Tibial nerve (tissue), 4 donors: ENCODE measurements at places on chromosomes 6 and 20. TPM values are rescaled to one million over a fixed set of nuclear protein-coding genes. Genes with fewer than 3 reads are reported as not detected.

NNAT gene
- 8.5 TPM for total RNA-seq

TTK gene
- 0.66 TPM for total RNA-seq

BPIFB4 gene
- total RNA-seq = not detected

ATP6V1G2 gene
- total RNA-seq = 3.8 TPM

CLIC5 gene
- 33.1 TPM for total RNA-seq

LY6G5B gene
- total RNA-seq = 13.0 TPM

ADGB gene
- total RNA-seq = not detected

CSE1L gene
- 35.6 TPM for total RNA-seq

CRYBG1 gene
- total RNA-seq = 15.3 TPM

MICAL1 gene
- 70.7 TPM for total RNA-seq

FITM2 gene
- 10.5 TPM for total RNA-seq

HTR1E gene
- not detected for total RNA-seq

DNA sequence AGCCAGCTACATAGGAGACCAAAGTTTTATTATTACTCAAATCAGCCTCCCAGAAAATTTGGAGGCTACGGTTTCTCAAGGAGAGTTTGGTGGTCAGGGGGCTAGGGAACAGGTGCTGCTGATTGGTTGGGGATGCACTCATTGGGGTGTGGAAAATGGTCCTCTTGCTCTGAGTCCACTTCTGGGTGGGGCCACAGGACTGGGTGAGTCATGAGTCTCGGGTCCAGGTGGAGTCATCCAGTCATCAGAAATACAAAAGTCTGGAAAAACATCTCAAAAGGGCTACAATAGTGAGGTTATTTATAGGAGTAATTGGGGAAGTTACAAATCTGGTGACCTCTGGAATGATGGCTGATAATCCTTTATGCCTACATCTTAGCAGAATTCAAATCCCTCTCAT, 54.3 kb upstream of the SLC22A16 start:
- no peak overlapping the region for H3K27ac ChIP-seq
- H3K36me3 ChIP-seq = no peaks in the 10 kb centered on the region
- no peak for DNase-seq
- no peaks in the 10 kb centered on the region for H3K4me1 ChIP-seq

GRCh38 chr6:135750081-135750480, 101.4 kb upstream of the PDE7B start:
- no peaks in the 10 kb centered on the region for H3K4me1 ChIP-seq
- H3K27me3 ChIP-seq = no peaks in the 10 kb centered on the region
- DNase-seq = no peak
- H3K4me3 ChIP-seq = no peak overlapping the region
- H3K27ac ChIP-seq = no peak overlapping the region

- H3K4me3 ChIP-seq = no peak overlapping the region
- peaks cover 91% of the 10 kb centered on the region for H3K36me3 ChIP-seq
- no peaks in the 10 kb centered on the region for H3K4me1 ChIP-seq
- H3K27ac ChIP-seq = no peak overlapping the region
- DNase-seq = no peak
Observed at GRCh38 chr20:41453010-41453950, 86.7 kb upstream of the EMILIN3 start.

- no peak overlapping the region for H3K4me3 ChIP-seq
- H3K27me3 ChIP-seq = no peaks in the 10 kb centered on the region
- H3K27ac ChIP-seq = peak overlapping the region; percentile 1
- DNase-seq = no peak
Observed at GRCh38 chr20:45049904-45050471, 50.9 kb downstream of the KCNS1 start.

GRCh38 chr6:67345946-67346345, 1289.1 kb upstream of the ADGRB3 start:
- no peak overlapping the region for H3K27ac ChIP-seq
- H3K4me1 ChIP-seq = no peaks in the 10 kb centered on the region
- DNase-seq = no peak
- H3K36me3 ChIP-seq = no peaks in the 10 kb centered on the region
- H3K27me3 ChIP-seq = no peaks in the 10 kb centered on the region
- no peak overlapping the region for H3K4me3 ChIP-seq

DNA sequence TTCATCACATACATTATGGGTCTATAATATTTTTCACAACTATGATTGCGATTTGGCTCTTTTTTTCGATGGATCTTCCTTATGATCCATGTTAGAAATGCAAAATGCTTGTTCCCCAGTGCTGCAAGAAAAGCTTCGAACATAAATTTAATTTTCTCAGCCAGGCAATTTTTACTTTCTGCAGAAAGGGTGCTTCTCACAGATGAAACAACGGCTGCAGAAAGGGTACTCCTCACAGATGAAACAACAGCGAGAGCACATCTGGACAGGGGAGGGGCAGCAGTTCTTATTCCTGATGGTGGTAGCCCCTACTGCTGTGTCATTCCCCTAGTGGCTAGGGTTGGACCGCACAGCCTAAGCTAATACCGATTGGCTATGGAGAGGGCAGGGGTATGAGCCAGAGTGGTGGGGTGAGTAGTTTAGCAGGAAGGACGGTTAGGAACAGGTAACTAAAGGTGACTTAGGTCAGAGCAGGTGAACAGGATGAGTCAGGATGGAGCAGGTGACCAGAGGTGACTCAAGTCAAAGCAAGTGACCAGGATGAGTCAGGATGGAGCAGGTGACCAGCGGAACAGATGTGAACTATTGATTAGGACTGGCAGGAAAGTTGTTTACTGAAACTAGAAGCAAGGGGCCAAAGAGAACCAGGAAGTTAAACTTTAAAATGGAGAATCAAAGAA, 13.4 kb upstream of the TREML4 start:
- no peak overlapping the region for H3K27ac ChIP-seq
- H3K4me3 ChIP-seq = no peak overlapping the region
- DNase-seq = no peak
- H3K27me3 ChIP-seq = no peaks in the 10 kb centered on the region

DNA sequence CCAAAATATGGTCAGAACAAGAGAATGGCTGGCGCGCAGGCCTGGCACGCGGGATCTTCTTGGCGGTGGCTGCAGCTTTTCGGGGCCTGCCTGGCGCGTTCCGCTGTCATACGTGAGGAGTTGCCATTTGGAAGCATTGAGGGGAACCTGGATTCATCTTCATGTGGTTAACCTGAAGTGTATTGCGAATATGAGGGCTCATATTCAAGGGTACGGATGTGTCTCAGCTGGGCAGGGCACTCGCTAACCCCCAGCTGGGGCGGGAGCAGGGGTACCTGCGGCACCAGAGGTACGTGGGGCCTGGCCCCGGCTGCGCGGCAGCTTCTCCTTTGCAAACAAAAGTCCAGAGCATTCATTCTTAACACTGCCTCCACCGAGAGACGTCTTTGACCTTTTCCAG, 605.6 kb downstream of the QKI start:
- no peak for DNase-seq
- no peaks in the 10 kb centered on the region for H3K27me3 ChIP-seq
- no peaks in the 10 kb centered on the region for H3K36me3 ChIP-seq
- H3K4me1 ChIP-seq = no peaks in the 10 kb centered on the region

- H3K27me3 ChIP-seq = no peaks in the 10 kb centered on the region
- H3K4me1 ChIP-seq = peaks cover 26% of the 10 kb centered on the region
- no peaks in the 10 kb centered on the region for H3K36me3 ChIP-seq
- H3K27ac ChIP-seq = peak overlapping the region; percentile 81
- H3K4me3 ChIP-seq = no peak overlapping the region
- no peak for DNase-seq
Observed at GRCh38 chr20:62832951-62833391, 16.1 kb downstream of the COL9A3 start.

- H3K36me3 ChIP-seq = no peaks in the 10 kb centered on the region
- H3K27me3 ChIP-seq = no peaks in the 10 kb centered on the region
- H3K27ac ChIP-seq = no peak overlapping the region
- DNase-seq = no peak
- no peaks in the 10 kb centered on the region for H3K4me1 ChIP-seq
Observed at GRCh38 chr6:131776985-131777384, 30.8 kb upstream of the ENPP1 start.

DNA sequence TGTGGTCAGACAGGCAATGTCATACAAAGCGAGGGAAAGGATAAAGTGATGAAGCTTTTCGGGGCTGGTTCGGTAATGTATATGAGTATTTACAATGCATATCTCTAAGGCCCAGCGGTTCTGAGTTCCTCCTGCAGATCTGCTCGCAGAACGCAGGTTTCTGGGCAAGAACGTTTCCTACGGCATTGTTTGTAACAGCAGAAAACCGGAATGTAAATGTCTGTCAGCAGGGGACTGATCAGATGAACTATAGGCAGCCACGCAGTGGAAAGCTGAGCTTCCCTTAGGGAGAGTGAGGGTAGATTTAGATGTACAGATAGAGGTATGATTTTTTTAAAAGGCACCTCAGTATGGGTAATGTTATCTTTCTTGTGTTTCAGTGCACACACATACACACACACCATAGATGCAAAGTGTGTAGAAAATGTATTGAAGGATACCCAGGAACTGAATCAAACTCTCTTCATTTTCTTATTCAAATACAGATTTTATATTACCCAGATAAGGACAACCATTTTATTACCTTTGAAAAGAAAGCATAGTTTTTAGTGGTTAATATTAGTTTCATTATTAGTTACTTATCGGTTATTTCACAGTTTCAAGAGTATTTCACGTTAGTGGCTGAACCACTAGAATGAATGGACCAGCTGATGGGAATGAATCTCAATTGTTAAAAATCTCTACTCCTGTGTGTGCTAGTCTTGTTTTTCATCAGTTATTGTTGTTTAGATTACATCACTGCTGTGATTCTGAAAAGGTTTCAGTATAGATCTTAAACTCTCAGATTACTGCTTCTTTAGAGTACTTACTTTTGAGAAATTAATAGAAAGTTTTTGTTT, 56.2 kb downstream of the SNX9 start:
- H3K27ac ChIP-seq = no peak overlapping the region

DNA sequence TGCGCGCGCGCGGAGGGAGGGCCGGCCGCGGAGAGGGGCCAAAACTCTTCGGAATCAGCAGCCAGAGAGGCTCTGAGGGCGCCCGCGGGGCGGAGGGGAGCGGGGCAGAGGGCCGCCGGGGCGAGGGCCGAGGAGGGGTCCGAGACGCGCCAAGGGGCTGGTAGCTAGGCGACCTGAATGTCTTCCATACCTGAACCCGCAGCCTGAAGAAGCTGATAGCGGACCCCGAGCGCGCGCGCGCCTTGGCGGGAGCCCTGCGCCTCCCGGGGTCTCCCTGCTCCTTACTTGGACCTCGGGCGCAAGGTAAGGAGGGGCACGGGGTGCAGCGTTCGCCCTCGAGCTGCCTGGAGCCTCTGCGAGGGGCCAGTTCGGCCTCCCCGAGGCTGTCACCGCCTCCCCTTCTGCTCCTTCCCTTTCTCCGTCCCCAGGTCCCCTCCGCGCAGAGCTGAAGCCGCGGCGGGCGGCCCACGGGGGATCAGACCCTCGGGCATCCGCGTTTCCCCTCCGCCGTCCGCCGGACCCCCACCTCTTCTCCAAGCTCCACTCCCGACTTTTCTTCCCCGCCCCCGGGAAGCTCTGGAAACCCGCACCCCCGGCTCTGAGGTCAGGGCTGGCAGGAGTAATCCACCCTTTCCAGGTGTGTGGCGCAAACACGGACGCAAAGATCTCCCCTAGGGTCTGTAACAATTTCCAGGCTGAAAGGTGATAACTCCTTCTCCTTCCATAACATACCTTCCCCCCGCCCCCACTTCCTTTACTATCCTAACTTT, 13.1 kb upstream of the DEK start:
- H3K4me1 ChIP-seq = peaks cover 12% of the 10 kb centered on the region
- no peak for DNase-seq
- no peaks in the 10 kb centered on the region for H3K36me3 ChIP-seq
- peak overlapping the region; percentile 38 for H3K4me3 ChIP-seq
- no peaks in the 10 kb centered on the region for H3K27me3 ChIP-seq

- no peaks in the 10 kb centered on the region for H3K36me3 ChIP-seq
- no peak for DNase-seq
- H3K27me3 ChIP-seq = peaks cover 24% of the 10 kb centered on the region
- peaks cover 8% of the 10 kb centered on the region for H3K4me1 ChIP-seq
- H3K27ac ChIP-seq = no peak overlapping the region
Observed at GRCh38 chr20:57498425-57499400, 26.2 kb downstream of the CTCFL start.

DNA sequence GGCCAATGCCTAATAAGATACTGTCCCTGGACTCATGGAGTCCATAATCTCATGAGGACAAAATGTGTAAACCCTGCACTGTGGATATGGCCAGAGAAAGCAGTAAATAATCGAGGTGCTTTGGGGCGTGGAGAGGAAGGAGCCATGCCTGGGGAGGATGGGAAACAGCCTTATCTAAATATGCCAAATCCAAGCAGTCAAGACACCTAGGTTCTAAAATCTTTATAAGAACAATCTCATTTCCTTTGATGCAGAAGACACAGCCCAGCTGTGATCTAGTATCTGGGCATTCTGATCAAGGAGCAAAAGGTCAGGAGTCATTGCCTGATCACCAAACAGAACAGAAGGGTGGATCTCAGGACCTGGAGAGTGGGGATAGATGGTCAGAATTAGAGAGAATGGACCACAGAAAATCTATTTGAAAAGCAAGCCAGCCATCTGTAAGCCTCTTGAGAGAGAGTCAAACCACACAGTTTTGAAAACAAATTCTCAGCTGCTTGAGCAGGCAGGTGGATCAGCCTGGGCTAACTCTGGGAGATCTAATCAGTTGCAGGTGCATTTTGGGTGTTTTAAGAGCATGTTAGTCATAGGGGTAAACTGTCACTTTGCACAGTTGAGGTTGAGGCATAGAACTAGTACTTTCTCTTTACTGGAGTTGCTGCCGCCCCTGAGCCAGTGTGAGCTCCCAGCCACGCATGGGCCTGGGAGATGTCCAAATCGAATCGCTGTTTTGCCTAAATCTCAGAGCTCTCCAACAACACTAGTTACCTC, 130.8 kb upstream of the TNFAIP3 start:
- no peak for DNase-seq
- H3K27me3 ChIP-seq = no peaks in the 10 kb centered on the region
- no peaks in the 10 kb centered on the region for H3K36me3 ChIP-seq
- H3K4me3 ChIP-seq = no peak overlapping the region
- no peaks in the 10 kb centered on the region for H3K4me1 ChIP-seq
- peak overlapping the region; percentile 53 for H3K27ac ChIP-seq

DNA sequence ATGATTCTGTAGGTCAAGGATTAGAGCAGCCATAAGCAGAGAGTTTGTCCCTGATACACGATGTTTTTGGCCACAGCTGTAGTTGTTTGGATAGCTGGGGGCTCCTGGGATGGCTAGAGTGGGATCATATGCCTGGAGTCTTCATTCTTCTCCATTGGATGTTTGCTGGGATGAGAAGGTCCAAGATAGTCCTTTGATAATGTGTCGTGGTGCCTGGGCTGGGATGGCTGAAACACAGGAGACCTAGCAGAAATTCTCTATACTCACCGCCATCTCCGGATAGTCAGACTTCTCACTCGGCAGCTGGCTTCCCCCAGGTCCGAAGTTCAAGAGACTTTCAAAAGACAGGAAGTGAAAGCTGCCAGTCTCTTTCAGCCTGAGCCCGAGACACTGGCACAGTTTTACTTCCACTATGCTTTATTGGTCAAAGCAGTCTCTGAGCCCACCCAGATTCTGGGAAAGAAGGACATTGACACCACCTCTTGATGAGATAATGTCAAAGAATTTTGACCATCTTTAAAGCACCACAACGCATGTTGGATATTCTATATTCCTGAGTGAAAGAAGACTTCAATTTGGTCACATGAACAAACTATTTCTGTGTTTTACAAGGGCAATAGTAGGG, 16.0 kb downstream of the MARCKS start:
- no peaks in the 10 kb centered on the region for H3K4me1 ChIP-seq
- H3K4me3 ChIP-seq = peak overlapping the region; percentile 36
- no peaks in the 10 kb centered on the region for H3K36me3 ChIP-seq
- DNase-seq = peak; percentile 24

GRCh38 chr20:9339708-9340107, 174.7 kb upstream of the LAMP5 start:
- no peak for DNase-seq
- H3K4me3 ChIP-seq = no peak overlapping the region
- H3K27ac ChIP-seq = no peak overlapping the region
- H3K36me3 ChIP-seq = no peaks in the 10 kb centered on the region
